ENCODE measurements at places on chromosomes 11 and 22.

- peak; percentile 97 for DNase-seq
Measured at GRCh38 chr11:122197066-122197987, 81.3 kb upstream of the BLID start.

GRCh38 chr11:63510360-63511047 is 4.6 kb downstream of the LGALS12 start:
- peak; percentile 65 for DNase-seq

- no peak for DNase-seq
Measured at GRCh38 chr11:11722861-11723260, 101.1 kb upstream of the GALNT18 start.

DNA sequence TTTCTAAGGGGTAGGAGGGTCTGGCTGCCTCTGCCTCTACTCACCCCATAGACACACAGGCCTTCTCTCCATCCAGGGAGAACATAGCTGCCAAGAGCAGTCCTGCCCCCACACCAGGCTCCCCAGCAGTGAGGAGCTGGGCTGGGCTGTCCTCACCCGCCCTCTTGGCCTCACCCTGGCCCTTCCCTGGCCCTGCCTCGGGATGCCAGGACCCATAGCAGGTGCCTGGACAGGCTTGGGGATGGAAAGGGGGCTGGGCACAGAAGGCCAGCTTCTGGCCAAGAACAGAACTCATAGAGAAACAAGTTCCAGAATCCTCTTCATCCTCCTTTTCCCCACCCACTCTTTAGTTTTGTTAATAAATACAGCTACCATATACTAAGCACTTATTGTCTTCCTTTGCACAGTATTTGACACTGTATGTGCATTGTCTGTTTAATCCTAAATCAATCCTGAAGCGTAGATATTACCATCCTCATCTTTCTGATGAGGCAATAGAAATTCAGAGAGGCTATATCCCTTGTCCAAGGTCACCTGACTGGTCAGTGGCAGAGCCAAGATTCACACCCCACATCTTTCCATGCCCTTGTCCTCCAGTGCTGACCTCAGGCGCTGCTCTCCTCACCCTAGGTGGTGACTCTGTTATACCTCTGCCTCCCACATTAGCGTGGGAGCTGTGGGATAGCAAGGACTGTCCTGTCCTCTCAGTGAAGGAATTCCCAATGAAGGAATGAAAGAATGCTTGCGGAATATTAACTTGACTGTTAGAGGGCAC is 22.0 kb upstream of the MYOD1 start:
- no peak for DNase-seq

Measured in adipocyte (in vitro differentiated cells).